ENCODE measurements at places on chromosomes 7 and 10.

- peak; percentile 47 for DNase-seq
Measured at GRCh38 chr10:125002423-125003145, 60.7 kb downstream of the ZRANB1 start.

DNA sequence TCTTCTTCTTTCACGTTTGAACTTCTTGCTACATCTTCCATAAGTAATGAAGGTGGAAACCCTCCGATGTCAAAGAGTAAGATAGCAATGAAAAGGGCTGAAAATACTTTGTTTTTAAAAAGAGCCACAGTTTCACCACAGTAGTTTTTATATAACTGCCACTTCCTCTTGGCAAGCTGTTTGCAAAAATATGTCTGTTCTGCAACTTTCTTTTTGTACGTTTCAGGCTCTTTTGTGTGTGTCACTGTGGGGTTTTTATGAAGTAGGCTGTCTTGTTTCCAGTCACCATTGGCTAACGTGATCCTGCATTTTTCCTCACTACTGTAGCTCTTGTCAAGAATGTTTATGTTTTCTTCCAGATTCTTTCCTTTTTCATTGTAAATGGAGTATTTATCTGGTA lies 55.6 kb downstream of the SLC16A9 start:
- DNase-seq: no peak

DNA sequence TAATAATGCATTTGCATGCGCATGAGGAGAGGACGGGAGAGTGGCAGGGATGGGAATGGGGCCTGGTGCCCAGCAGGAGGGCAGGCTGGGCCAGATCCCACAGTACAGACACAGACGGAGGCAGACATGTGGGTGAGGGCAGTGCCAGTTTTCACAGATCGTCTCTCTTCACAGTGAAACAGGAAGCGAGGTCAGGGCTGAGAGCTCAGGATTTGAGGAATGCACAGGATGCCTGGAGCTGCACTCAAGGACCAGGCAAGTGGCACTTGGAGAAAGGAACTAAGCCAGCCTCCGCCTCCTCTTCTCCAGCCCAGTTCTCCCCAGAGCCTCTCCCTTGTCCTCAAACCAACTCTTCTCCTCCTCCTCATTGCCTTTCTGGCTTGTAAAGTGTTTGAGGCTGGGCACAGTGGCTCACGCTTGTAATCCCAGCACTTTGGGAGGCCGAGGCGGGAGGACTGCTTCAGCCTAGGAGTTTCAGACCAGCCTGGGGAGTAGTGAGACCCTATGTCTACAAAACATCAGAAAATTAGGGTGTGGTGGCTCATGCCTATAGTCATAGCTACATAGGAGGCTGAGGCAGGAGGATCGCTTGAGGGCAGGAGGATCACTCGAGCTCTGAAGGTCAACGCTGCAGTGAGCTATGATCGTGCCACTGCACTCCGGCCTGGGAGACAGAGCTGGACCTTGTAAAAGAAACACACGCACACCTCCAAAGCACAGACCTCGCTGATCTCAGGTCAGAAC lies 115.2 kb downstream of the HIP1 start:
- DNase-seq: peak; percentile 63

GRCh38 chr7:106111655-106112117 lies 426 bp downstream of the SYPL1 start:
- DNase-seq: no peak

Data from islet precursor cell (in vitro differentiated cells).